ENCODE measurements at places on chromosomes 16 and 17.

- ATAC-seq, result no peak
Observed at GRCh38 chr16:89017543-89018281, 40.7 kb upstream of the CBFA2T3 start.

DNA sequence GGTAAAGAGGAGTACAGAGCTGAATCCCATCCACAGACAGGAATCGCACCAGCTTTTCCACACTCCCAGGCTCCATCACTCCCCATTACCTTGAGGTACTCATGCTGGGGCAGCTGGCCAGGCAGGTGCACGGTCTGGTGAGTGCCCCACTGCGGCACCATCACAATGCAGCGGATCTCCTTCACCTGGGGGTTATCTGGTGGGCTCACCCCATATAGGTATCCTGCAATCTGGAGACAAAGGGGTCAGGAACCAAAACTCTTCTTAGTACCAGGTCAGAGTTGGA lies 1.8 kb upstream of the RILP start:
- ATAC-seq, result no peak

DNA sequence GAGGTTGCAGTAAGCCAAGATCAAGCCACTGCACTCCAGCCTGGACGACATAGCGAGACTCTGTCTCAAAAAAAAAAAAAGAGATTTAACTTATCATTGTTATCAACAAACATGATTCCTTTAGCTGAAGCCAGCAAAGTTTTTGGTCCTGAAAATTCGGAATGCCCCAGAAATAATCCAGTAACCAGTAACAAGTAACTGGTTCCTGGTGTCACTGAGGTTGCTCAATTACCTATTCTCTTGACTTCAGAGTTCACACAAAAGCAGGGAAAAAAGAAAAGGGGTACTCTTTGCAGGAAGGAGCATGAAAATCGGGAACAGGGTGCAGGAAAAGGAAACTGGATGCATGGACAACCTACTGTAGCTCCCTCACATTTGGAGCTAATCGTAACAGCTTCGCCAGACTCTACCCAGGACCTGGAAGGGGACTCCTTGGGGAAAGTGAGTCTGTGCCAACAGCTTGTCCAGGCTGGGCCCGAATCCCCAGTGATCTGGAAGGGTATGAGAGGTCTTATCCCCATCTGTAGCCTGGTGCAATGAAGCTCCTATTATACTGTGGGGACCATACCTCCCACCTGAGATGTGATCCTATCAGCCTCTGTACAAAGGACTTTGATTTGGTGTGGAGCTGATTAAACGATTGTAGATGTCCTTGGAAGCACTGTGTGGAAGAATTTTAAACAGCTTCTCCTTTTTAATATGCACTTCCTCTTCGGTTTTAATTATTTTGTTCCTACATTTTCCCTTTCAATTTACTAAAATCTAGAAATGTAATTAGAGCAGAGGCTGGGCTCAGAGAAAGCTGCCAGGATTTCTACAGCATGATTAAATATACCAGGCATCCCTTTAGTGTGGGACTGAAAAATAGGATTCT lies 3.4 kb upstream of the SPOP start:
- no peak for ATAC-seq

DNA sequence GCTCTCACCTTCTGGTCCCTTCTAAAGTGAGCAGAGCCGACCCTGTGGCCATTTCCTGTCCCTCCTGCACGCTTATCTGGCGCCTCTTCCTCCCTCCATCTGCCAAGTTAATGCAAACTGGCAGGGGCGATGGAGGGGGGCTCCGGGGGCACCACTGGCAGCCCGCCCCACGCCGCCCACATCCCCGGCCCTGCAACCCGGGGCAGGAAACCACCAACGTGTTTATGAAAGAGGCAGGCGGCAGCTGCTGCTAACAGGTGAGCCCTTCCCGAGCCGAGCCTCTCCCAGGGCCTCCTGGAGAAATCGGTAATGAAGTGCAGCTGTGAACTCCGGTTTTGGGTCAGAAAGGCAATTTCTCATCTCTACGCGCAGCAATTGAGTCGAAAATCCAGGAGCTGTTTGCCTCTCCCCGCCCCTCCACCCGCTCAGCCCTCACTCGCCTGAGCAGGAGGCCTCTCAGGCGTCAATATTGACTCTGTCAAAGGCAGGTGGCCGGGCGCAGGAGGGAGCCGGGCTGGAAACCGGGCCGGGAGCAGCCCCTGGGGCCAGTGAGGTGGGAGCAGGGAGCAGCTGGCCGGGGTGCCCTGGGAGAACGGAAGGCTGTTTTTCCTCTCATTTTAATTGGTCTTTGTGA lies 164.4 kb upstream of the GSE1 start:
- ATAC-seq, result peak; percentile 21

DNA sequence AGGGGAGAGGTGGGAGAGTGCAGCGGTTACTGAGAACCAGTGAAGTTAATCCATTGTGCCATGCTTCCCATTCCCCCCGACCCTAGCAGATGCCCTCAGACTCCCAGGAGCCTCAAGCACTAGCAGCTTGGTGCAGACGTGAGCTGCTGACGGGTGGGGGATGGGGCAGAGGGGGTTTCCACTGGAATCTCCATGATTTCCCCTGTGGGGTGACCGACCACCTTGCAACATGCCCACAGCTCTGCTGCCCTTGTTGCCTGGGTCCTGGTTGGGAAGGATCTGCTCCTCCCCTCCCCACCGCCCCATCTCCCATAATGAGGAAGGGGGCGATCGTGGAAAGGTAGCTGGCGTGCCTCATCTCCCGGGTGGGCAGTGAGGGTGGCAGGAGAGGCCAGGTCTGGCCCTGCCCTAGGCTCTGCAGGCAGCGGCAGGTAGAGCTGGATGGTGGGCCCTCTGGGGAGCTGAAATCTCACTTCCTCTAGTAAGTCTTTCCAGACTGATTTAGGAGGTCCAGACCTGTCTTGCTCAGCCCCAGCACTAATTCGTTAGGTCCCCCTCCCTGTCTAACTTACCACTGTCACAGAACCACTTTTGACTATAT lies 9.6 kb downstream of the FLOT2 start:
- ATAC-seq, result peak; percentile 89

DNA sequence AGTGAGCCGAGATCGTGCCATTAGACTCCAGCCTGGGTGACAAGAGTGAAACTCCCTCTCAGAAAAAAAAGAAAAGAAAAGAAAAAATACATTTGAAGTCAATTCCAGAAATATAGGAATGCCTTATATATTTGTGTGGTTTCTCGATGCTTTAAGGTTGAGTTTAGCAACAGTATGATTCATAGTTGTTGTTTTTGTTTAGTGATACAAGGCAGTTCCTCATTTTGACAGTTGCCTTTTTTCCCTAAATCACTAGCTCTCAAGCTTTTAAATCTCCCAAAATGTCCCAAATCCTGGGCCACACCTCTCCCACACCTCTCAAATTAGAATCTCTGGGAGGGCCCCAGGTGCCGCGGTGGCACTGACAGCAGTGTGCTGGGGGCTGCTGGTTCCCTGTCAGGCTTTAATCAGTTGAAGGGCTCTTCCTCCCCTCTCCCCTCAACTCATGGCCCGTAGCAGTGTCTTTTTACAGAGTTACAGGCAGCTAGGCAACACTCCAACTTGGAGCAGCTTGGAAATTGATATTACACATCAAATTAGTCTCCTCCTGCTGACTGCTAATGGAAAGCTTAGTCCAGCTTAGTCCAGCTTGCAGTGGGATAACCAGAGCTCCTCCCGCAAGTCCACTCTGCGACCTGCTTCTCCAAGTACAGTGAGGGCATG lies 58.4 kb downstream of the EPN2 start:
- ATAC-seq, result no peak

GRCh38 chr17:34146440-34147043 lies 108.5 kb upstream of the CCL2 start:
- peak; percentile 55 for ATAC-seq

- ATAC-seq, result no peak
Observed at GRCh38 chr16:28546626-28547025, 7.1 kb upstream of the SGF29 start.

DNA sequence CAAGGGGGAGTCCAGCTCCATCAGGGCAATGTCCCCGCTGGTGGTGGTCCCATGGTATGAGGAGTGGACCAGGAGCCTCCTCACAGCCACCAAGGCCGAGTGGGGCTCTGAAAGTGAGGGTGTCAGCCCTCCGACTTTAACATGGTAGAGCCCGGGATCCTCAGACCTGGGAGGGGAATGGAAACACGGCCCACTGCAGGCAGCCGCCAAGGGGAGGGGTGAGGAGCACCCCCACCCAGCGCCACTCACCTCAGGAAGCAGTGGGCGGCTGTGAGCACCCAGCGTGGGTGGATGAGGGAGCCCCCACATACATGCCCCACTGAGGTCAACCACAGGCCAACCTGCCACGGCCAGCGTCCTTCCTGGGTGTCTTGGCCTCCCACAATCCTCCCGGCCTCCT lies 10.8 kb downstream of the ZG16B start:
- ATAC-seq, result no peak

- ATAC-seq, result no peak
Observed at GRCh38 chr17:57607553-57608120, 137.5 kb downstream of the CCDC182 start.

DNA sequence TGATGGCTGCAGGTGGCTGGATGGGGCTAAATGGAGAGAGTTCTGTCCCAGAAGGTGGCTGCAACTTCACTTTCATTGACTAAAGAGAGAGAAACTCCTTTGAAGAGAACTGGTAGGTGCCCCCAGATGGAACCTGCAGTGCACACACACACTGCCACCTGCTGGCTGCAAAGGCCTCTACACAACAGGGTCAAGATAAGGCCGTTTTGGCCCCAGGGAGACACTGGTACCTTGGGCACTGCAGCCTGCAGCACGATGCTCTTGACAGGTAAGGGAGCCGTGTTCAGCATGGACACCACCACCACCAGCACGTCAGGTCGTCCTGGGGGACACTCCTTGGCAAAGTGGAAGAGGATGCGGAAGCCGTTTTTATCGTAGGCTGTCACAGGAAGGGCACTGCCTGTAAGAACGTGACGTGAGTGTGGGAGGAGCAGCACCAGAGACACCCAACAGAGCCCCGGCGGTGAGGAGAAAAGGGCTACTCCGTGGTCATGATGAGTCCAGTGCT lies 22.7 kb downstream of the GGA3 start:
- peak; percentile 58 for ATAC-seq

DNA sequence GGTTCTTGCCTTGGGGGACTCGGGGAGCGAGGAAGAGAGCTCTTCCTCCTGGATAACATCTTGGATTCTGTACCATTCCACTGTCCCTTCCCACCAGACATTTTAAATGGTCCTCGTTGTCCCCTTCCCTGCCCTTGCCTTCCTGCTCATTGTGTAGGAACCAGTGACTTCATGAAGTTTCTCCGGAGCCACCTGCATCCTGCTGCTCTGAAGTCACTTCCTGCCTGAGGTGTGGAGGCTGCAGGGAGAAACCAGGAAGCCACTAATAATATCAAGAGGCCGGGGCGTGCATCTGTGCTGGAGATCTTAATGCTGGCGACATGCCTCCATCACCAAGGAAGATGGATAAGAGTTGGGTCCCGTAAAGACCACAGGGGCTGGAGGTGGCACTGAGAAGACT lies 6.2 kb upstream of the SLC16A13 start:
- peak; percentile 53 for ATAC-seq

DNA sequence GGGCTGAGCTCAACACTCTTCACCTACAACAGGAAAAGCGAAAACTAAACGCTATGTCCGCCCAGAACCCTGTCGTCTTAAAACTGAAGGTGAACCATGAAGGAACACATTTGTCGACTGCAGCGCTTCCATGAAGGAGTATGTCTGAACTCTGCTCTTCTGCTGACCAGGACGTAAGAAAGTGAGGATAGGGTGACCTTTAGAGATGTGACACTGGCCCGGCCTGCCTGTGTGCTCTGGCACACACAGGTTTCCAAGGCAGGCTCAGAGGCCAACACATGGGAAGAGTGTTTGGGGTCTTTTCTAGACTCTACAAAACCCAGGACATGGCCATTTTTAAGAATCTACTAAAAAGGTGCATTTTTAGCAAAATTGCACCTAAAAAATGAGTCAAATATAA lies 21.1 kb downstream of the MARF1 start:
- no peak for ATAC-seq

DNA sequence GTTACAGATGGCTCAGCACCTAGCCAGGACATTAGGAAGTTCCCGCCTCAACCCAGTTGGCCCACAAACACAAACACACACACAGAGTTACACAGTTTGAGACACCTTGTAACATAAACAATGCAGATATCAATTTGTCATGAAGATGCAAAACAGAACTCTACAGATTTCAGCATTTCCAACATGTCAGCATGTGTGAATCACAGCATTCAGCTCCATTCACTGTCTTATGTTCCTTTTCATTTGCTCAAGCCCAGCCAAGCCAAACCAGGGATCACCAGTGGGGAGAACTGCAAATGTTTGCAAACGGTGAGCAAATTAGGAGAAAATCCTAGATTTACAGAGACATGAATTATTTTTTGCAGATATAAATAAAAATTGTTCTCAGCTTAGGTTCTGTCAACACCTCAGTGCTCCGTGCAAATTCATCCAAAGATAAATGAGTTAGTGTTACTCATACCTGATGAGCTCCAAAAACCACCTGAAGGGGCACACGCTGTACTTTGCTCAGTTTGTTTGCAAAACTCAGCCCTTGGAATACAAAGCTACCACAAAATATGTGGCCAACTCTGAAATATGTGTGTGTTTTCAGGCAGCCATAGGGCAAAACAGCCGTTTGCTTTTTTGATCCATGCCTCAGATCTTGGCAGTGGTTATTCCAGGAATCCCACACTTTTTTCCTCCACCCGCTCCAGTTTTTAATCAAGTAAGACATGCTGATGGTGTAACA lies 16.3 kb upstream of the COX10 start:
- ATAC-seq, result no peak

DNA sequence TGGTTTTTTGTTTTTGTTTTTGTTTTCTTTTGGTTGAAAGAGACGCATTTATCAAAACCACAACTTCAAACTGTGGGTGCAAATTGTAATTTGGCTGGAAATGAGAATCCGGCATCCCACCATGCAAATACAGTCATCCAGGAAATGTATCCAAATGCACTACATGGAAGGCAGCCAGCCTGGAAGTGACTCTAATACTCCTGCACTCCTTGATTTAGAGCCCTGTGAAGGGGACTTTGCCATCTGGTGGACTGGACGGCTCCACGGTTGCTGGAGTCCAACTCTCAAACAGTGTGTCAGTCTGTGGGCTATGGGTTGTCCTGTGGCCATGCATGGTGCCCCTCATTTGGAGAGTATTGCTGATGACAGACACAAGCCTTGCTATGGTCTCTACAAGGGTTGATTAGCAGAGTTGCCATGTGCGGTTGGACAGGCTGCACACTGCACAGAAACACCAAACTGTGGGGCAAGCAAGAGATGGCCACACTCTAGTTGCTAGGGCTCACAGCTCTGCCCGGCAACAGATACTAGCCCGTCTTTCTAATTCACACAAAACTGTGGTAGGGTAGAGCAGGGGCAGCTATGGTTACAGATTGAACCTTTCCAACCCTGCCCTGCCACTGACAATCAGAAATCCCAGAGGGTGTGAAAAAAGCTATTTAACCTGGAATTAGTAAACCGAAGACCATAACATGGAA lies 62.4 kb downstream of the VAT1L start:
- no peak for ATAC-seq

- no peak for ATAC-seq
Observed at GRCh38 chr17:82723169-82723807, 6.8 kb downstream of the FN3KRP start.

GRCh38 chr16:76748461-76749348 lies 442.3 kb upstream of the MON1B start:
- no peak for ATAC-seq
